ENCODE measurements at places on chromosomes 1 and 21.

DNA sequence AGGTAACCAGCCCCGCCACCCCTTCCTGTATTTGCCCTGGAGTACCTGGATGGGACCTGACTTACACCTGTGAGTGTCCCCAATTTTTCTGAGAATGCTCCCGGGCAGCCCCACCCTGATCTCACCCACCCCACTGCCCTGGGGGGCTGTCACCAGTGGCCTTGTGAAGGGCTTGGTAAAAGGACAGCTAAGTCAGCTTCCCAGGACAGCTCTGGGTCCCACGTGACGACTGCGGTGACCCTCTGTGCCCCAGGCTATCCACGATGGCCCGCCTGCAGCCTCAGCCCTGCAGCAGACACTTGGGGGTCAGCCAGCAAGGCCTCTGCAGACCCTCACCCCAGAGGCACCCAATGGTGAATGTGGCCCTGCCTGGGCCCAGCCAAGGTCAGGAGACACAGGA lies 5.6 kb downstream of the SRM start:
- DNase-seq = no peak
- H3K27me3 ChIP-seq = no peaks in the 10 kb centered on the region
- no peak overlapping the region for H3K27ac ChIP-seq
- H3K36me3 ChIP-seq = peaks cover 21% of the 10 kb centered on the region
- no peak overlapping the region for H3K4me3 ChIP-seq

DNA sequence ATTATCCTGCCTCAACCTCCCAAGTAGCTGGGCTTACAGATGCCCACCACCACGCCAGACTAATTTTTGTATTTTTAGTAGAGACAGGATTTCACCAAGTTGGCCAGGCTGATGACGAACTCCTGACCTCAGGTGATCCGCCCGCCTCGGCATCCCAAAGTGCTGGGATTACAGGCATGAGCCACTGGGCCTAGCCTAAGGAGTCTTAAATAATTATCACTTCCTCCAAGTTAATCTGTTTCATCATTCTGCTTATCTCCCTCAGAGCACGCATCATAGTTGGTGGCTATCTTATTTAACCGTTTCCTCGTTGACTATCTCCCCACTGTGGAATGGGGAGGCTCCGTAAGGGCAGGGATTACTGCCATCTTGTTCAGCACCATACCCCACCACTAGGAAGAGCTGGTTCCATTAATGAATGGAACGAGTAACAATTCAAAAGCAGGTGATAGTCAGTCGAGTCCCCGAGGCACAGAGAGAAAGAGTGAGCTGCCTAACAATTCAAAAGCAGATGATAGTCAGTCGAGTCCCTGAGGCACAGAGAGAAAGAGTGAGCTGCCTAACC lies 52.7 kb downstream of the GLUL start:
- H3K36me3 ChIP-seq = no peaks in the 10 kb centered on the region
- H3K4me1 ChIP-seq = no peaks in the 10 kb centered on the region
- no peak for DNase-seq
- H3K27me3 ChIP-seq = no peaks in the 10 kb centered on the region
- no peak overlapping the region for H3K27ac ChIP-seq
- H3K4me3 ChIP-seq = no peak overlapping the region

GRCh38 chr1:162660574-162660973 lies 28.3 kb downstream of the DDR2 start:
- H3K4me1 ChIP-seq = no peaks in the 10 kb centered on the region
- DNase-seq = no peak
- no peak overlapping the region for H3K27ac ChIP-seq
- H3K27me3 ChIP-seq = no peaks in the 10 kb centered on the region
- H3K4me3 ChIP-seq = no peak overlapping the region

DNA sequence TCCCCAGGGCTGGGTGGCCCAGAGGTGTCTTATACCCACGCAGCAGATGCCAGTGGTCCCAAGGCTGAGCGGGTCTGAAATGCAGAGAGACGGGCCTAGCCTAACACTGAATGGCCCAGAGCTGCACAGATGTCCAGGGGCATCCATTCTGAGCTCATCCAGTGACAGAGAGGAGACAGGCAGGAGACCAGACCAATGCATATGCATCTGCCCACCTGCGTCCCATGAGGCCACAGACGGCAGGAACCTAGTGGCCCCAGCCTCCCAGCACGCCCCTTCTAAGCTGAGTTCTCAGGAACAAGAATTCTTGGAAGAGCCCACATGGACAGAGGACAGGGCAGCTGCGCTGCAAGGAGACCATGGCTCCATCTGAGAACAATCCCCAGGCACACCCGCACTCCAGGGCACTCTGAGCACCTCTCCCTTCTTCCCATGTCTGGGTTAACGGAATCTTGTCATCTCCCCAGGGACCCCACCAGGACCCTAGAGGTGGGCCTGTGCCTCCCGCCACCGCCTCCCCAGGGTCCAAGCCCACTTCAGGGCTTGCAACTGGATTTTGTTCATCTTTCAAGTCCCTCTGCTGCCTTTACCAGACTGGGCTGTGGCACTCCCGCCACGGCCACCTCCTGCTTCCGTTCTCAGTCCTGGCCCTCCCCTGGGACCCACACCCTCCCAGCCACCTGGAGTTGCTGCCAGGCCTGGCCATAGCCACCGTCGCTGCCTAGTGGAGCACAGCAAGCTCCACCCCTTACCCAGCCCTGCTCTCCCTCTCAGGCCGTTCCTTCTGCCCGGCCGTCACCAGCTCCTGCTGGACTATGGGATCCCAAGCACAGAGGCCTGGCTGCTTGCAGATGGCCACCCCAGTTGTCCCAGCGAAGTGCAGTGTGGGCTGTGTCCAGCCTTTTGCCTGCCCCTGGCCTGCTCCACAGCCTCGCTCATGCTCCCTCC lies 3.3 kb downstream of the WNT3A start:
- H3K36me3 ChIP-seq = no peaks in the 10 kb centered on the region
- peaks cover 18% of the 10 kb centered on the region for H3K4me1 ChIP-seq
- H3K4me3 ChIP-seq = no peak overlapping the region
- H3K27me3 ChIP-seq = peaks cover 32% of the 10 kb centered on the region
- H3K27ac ChIP-seq = no peak overlapping the region
- no peak for DNase-seq

- no peak for DNase-seq
- H3K27me3 ChIP-seq = no peaks in the 10 kb centered on the region
- H3K4me3 ChIP-seq = no peak overlapping the region
- H3K36me3 ChIP-seq = peaks cover 10% of the 10 kb centered on the region
Observed at GRCh38 chr1:165855010-165855838, 27.8 kb downstream of the UCK2 start.

GRCh38 chr1:87983841-87984240 lies 655.2 kb downstream of the LMO4 start:
- H3K27ac ChIP-seq = no peak overlapping the region
- H3K36me3 ChIP-seq = no peaks in the 10 kb centered on the region
- DNase-seq = no peak

- peaks cover 4% of the 10 kb centered on the region for H3K36me3 ChIP-seq
- H3K27me3 ChIP-seq = peaks cover 24% of the 10 kb centered on the region
- peak; percentile 63 for DNase-seq
- peak within 1 kb of the TSS; percentile 59 for H3K4me3 ChIP-seq
- H3K4me1 ChIP-seq = peaks cover 10% of the 10 kb centered on the region
Observed at GRCh38 chr1:39491146-39491921, at the start of gene BMP8A. Gene BMP8A (plus strand): TSS chr1:39491636. CDS start chr1:39491992, 356 bp downstream.

- H3K27me3 ChIP-seq = peaks cover 13% of the 10 kb centered on the region
- H3K4me1 ChIP-seq = no peaks in the 10 kb centered on the region
- no peaks in the 10 kb centered on the region for H3K36me3 ChIP-seq
- H3K27ac ChIP-seq = no peak overlapping the region
Observed at GRCh38 chr21:41570791-41571355, 62.9 kb upstream of the TMPRSS2 start.

DNA sequence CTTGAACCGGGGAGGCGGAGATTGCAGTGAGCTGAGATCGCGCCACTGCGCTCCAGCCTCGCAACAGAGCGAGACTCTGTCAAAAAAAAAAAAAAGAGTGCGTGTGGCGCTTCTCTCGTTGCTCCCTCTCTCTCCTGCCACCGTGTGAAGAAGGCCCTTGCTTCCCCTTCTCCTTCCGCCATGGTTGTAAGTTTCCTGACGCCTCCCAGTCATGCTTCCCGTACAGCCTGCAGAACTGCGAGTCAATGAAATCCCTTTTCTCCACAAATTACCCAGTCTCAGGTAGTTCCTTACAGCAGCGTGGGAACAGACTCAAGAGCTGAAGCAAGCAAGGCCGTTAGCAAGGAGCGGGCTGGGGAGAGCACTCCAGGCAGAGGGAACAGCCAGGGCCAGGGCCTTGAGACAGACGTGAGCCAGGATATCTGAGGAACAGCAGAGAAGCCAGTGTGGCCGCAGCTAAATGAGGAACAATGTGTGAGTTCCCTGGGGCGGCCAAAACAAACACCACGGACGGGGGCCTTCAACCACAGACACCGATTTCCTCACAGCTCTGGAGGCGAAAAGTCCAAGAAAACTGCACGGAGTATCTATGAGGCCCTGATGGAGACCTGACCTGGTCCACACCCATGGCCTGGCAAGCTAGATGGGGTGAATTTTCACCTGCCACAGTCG lies 54.2 kb upstream of the ETS2 start:
- H3K27ac ChIP-seq = no peak overlapping the region
- H3K27me3 ChIP-seq = peaks cover 4% of the 10 kb centered on the region
- H3K4me1 ChIP-seq = peaks cover 8% of the 10 kb centered on the region

GRCh38 chr1:209335178-209335577 lies 248.3 kb upstream of the CAMK1G start:
- H3K36me3 ChIP-seq = no peaks in the 10 kb centered on the region
- no peaks in the 10 kb centered on the region for H3K4me1 ChIP-seq
- H3K4me3 ChIP-seq = no peak overlapping the region
- H3K27ac ChIP-seq = no peak overlapping the region

- no peaks in the 10 kb centered on the region for H3K27me3 ChIP-seq
- no peak overlapping the region for H3K27ac ChIP-seq
- peaks cover 38% of the 10 kb centered on the region for H3K36me3 ChIP-seq
- no peak overlapping the region for H3K4me3 ChIP-seq
- H3K4me1 ChIP-seq = peaks cover 18% of the 10 kb centered on the region
Observed at GRCh38 chr1:182388392-182389134, 3.0 kb downstream of the GLUL start.

DNA sequence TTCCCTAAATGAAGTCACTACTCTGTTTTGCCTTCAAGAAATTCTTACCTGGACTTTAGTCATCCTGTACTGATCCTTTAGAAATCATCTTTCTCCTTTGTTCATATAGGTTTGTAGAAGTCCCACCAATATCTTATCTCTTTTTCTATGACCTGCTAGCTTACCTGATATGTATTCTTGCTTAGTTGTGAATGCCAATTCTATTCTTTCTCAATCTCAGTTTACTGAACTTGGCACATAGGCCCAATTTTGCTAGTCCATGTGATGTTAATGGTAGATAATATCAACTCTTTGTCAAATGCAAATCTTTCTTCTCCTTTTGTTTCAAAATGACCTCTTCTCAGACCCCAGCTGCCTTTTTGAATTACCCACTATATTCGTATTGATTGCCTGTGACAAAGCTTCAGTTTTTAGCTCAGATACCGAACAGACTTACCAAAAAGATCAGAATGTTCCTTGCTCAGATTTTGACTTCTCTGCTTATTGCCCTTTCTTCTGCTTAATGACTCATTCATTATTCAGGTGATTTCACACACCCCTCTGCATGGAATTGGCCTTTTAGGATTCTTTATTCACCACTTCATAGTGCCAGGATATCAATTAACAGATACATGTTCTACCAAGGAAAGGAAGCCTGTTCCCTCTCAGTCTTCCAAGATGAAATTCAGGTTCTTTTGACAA lies 20.6 kb downstream of the IPO9 start:
- no peak overlapping the region for H3K4me3 ChIP-seq
- H3K27ac ChIP-seq = no peak overlapping the region
- H3K27me3 ChIP-seq = no peaks in the 10 kb centered on the region
- peaks cover 21% of the 10 kb centered on the region for H3K4me1 ChIP-seq

- DNase-seq = no peak
- no peaks in the 10 kb centered on the region for H3K36me3 ChIP-seq
- H3K27me3 ChIP-seq = no peaks in the 10 kb centered on the region
- H3K4me3 ChIP-seq = no peak overlapping the region
Observed at GRCh38 chr1:36068866-36069265, 15.0 kb upstream of the TEKT2 start.

- peaks cover under 1% of the 10 kb centered on the region for H3K36me3 ChIP-seq
- H3K4me3 ChIP-seq = no peak overlapping the region
- H3K4me1 ChIP-seq = peaks cover under 1% of the 10 kb centered on the region
- DNase-seq = no peak
Observed at GRCh38 chr1:212984522-212985291, 31.0 kb downstream of the ANGEL2 start.

DNA sequence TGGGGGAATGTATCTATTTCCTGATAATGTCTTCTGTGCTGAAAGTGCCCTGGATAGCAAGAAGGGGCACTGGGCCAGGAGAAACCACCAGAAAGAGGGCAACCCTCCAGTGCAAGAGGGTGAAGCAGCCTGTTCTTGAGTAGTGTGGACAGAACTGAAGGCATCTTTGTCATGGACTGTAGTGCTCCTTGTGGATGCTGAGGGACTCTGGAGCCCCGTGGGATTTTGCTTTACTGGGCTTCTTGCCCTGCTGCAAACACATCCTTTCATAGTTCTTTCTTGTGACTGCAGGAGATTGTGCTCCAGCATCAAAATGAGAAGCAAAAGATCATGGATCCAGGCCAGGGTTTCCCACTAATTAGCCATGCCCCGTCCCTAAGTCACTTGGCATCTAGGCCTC lies 300.6 kb downstream of the ZNF326 start:
- H3K27ac ChIP-seq = no peak overlapping the region
- no peak overlapping the region for H3K4me3 ChIP-seq
- H3K27me3 ChIP-seq = peaks cover 1% of the 10 kb centered on the region
- H3K36me3 ChIP-seq = no peaks in the 10 kb centered on the region

GRCh38 chr1:91683598-91683951 lies 182.9 kb downstream of the CDC7 start:
- no peak for DNase-seq
- peaks cover 3% of the 10 kb centered on the region for H3K36me3 ChIP-seq

- no peak for DNase-seq
- no peak overlapping the region for H3K27ac ChIP-seq
- H3K36me3 ChIP-seq = no peaks in the 10 kb centered on the region
- peaks cover 10% of the 10 kb centered on the region for H3K27me3 ChIP-seq
- H3K4me3 ChIP-seq = no peak overlapping the region
Observed at GRCh38 chr1:113255720-113256347, 134.5 kb upstream of the MAGI3 start.

DNA sequence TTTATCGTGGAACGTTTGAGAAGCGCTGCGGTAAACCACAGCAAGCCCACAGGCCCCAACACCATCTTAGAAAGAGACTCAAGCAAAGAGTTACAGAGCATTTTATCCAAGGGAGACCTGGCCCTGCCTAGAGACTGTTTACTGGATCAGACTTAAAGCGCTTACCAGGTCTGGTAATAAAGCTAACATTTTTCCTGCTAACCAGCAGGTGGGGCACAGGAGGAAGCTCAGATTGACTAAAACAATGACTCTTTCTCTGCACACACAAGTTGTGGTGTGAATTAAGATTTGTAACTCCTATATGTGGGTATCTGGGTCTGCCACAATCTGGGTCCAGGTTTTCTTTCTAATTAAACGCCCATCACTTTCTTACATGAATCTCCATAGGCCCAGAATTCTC lies 136.5 kb upstream of the ETS2 start:
- H3K27me3 ChIP-seq = peaks cover 10% of the 10 kb centered on the region
- DNase-seq = peak; percentile 22
- no peak overlapping the region for H3K27ac ChIP-seq

Data from activated naive CD4-positive, alpha-beta T cell treated with anti-CD3 and anti-CD28 coated beads for 36 hours (primary cell).